ENCODE measurements at places on chromosomes 5 and 9.
A peak's percentile ranks its signal among the peaks of the same experiment; 100 is the strongest.

DNA sequence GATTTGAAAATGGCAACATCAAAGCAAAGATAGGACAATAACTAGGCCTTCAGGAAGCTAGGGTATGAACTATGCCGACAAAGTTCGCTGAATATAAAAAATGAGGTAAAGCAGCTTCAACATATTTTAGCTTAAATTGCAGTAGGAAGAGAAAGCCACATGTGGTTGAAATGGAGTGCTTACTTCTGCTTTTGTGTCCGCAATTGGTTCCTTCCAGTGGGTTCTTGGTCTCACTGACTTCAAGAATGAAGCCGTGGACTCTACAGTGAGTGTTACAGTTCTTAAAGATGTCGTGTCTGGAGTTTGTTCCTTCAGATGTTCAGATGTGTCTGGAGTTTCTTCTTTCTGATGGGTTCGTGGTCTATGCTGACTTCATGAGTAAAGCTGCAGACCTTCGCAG lies 95.2 kb downstream of the APTX start:
- ATAC-seq: no peak

- no peak for ATAC-seq
These were observed 30.3 kb upstream of the TEK start for GRCh38 chr9:27078685-27079084.

- ATAC-seq: peak; percentile 81
These were observed 296.7 kb downstream of the ARL15 start for GRCh38 chr5:54013556-54014194.

GRCh38 chr5:83760579-83760978 lies 39.9 kb upstream of the HAPLN1 start:
- no peak for ATAC-seq

GRCh38 chr5:163894645-163895044 lies 389.2 kb downstream of the MAT2B start:
- ATAC-seq: no peak

DNA sequence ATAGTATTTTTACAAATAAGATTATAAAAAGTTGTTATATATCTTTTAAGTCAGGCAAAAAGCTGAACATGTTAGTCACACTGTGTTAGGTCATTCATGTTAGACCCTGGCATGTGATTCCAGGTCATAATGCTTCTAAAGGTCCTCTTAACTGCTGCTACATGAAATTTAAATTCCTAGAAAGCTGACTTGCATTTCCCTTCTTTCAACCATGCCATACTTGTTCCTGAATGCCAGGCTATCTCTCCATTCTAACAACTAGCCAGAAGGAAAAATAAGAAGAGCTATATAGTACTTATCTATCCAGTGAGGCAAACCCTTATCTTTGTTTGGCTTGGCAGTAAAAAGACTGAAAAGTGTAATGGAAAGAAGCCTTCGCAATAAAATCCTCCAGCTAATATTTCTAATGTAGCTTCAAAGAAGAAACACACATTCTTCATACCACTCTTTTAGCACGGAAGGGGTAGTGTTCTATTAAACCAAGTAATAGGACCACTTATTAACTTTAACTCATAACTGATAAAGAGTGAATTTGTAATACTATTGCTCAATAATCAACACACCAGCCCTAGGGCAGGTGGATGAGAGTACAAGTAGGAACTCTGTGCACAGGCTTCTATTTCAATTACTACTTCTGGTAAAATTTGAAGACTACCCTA lies 310.2 kb downstream of the PDE4D start:
- ATAC-seq: no peak

GRCh38 chr5:125607018-125607417 lies 816.2 kb upstream of the GRAMD2B start:
- no peak for ATAC-seq

DNA sequence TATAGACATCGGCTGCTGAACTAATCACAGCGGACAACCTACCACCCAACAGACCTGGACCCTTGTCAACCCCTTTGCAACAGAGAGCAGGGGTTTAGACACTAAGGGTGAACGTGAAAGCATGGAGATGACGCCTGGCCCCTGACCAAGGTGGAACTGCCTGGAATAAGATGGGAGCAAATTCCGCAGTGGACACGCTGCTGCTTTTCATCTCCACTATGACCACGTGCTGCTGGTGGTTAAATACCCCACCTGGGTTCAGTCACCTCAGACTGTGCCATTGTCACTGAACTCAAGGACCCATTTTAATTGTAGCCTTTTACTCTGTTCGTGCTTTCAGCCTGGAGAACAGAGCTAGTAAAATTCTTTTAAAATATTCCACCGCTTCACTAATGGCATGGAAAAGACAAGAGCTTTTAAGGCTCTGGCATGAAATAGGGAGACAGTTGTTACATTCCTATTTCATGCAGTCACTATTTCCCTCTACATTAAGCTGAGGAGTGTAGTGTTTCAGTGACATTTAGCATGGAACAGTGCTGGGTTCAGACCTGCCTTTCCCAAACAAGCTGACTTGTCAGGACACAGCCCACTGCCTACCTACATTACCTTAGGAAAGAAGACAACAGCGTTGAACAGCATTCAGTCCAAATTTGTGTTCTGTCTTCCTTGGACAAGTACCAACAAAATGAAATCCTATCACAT lies 96.8 kb downstream of the ANKRD18B start:
- ATAC-seq: peak; percentile 40

GRCh38 chr5:75538211-75538610 lies 26.5 kb downstream of the POLK start:
- ATAC-seq: no peak

DNA sequence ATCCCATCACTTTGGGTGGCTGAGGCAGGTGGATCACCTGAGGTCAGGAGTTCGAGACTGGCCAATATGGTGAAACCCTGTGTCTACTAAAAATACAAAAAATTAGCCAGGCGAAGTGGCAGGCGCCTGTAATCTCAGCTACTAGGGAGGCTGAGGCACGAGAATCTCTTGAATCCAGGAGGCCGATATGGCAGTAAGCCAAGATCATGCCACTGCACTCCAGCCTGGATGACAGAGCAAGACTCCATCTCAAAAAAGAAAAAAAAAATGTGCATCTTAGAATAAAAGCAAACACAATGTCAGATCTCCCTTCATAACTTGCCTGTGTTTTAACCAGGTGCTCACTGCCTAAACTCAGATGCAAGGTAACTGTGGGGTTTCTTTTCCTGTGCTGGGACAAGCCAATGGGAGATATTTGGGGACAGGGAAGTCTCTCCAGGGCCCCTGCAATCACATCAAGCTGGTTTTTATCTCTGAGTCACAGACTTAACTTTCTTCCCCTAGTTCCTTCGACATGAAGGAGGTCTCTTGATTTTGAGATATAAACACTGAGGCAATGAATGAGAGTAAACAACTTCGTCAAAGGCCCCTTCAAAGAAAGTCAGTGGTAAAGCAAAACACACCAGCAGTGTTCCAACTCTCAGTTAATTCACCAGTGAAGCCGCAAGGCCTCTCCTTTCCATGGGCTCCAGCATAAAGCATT lies 99.1 kb downstream of the SNX18 start:
- ATAC-seq: no peak

DNA sequence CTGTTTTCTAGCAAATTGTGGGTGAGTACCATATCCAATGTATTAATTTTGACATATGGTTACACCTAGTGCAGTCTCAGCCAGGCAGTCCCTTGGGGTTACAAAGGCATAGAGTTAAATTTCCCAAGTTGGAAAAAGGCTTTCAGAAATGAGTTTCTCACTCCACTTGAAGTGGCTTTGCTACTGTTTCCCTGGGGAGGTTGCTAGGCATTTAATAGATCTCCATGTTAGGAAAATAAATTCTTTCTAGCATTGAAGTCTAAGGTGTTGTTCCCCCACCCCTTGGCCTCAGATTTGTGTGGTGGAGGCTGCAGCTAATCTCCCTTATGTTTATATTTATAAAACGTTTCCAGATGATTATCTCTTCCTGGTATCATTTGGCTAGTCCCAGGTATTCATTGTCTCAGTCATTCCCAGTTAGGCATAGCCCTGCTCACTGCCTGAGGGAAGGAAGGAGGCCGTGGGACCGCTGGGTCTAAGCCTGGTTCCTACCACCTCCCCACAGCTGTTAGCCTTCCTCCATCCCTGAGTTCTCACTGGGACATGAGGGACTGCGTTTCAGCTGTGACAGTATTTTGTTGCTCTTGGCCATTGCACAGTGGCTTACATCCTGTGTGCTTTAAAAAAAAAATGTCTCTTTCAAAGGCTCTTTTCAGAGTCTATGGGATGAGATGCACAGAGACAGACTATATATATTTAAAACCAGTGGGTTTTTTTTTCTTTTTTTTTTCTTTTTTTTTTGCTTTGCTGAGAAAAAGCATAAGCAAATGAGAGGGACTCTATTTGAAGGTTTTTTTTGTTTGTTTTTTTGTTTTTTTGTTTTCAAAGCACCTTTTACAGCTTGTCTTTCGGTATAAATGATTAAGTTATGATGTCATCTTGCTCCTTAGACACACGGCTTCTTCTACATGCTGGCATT lies 121.5 kb downstream of the MAST4 start:
- ATAC-seq: no peak
